ENCODE measurements at places on chromosomes 12 and 14.

DNA sequence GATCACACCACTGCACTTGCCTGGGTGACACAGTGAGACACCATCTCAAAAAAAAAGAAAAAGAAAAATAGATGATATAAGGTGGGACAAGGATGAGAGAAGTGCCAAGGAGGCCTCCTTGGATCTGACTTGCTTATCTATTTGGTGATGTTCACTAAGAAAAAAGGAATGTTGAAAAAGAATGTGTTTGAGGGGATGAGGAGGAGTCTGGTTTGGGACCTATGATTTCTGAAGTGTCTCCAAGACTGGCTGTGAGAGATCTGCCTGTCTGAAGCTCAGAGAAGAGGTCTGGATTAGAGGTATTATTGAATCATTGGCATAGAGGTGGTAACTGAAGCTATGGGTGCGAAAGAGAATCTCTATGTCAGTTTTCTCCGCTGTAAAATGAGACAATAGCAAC lies 42.8 kb downstream of the BCAT1 start:
- no peak for DNase-seq

DNA sequence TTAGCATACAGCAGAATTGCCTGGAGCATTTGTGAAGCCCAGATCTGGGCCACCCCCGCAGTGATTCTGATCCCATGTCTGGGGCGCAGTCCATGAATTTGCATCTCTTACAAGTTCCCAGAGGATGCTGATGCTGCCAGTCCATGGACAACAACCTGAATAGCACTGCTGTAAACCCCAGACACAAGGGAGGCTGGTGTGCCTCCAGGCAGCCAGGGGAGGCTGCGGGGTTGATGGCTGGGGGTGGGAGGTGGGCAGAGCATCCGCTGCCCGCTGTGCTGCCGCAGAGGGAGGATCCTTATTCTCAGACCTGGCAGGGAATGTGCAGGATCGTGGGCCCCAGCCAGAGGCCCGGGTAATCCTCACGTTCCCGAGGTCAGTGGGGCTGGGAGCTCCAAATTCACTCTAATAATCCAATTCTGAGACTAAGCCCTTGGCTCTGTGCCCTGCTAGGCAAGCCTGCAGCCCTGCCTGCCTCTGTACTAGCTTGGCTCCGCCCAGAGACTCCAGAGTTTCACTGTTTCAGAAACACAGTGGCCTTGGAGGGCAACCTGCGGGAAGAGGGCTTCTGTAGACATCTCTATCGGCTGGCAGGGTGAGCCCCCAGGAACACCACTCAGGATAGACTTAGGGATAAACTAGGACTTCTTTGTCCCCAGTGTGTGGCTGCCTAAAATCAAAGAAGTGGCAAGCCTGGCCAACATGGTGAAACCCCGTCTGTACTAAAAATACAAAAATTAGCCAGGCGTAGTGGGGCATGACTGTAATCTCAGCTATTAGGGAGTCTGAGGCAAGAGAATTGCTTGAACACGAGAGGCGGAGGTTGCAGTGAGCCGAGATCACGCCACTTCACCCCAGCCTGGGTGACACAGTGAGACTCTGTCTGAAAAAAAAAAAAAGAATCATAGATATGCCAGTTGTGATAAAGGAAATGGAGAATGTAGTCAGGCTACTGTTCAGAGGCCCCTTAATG lies 17.8 kb upstream of the MLEC start:
- no peak for DNase-seq

GRCh38 chr12:114799574-114800487 lies 115.9 kb upstream of the TBX3 start:
- no peak for DNase-seq

DNA sequence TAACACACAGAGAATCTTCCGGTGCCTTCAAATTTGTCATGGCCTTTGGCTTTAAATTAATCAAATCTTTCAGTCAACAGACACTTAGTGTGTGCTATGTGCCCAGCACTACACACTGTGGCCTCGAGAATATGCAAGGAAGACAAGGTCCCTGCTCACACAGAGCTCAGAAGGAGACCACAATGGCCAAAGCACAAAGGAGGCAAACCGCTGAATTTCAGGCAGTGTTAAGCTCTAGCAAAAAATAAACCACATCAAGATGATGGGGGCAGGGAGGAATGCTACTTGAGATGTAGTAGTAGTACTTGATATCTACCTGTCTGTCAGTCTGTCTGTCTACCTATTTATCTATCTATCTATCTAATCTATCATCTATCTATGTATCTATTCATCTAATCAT lies 227.9 kb downstream of the TMEM132D start:
- DNase-seq: no peak

DNA sequence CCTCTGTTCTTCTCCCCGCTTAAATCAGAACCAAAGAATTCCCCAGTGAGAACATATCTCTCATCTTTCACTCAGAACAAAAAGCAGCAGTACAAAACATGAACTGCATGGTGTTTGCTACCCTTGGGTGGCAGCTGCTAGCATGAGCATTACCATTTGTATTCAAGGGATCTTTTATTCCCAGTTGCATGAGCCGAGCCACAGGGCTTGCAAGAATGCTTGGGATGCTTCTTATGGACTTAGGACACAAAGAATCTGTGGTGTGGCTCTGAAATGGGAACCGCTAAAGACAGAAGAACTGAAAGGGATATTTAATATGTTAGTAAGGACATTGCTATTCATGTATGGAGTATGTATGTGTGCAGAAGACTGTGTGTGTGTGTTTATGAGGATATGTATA lies 190.6 kb downstream of the TMX1 start:
- DNase-seq: no peak

DNA sequence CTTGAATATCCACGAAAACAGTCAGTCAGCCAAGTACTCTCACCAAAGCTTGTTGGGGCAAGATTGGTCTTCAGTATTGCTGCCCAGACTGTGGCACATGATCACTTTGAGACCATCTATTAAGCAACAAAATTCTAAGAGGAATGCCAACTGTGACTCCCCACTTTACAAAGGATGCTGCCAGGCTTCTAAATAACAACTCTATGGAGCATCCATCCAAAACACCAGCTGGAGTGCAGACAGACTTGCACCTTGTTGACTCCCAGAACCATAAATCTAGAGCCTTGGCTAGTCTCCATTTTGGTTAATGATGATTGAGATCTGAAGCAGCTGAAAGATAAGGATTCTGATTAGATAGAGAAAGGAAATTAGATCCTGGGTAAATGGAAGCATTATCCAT lies 132.8 kb downstream of the DIO2 start:
- no peak for DNase-seq

GRCh38 chr12:7303230-7303629 lies 642 bp upstream of the ACSM4 start:
- DNase-seq: no peak

- DNase-seq: no peak
Observed at GRCh38 chr14:93912782-93913181, 14.4 kb upstream of the FAM181A start.

DNA sequence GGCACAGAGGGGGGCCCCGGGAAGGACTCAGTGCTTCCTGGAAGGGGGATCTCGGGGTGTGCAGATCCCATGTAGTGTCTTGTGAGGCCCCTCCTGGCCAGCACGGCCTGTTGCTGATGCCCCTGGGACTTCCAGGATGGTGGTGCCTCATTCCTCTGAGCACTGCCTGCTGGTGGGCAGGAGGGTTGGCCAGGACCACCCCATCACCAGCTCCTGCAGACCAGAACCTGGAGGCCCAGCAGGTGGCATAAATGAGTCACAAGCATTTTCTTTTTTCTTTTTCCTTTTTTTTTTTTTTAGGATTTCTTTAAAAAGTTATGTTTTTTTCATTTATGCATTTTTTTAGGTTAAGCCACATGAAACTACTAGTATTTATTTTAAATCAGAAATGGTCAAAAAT lies 8.0 kb downstream of the MMP17 start:
- no peak for DNase-seq

- DNase-seq: no peak
Observed at GRCh38 chr12:5900076-5900475, 45.0 kb downstream of the ANO2 start.

- DNase-seq: no peak
Observed at GRCh38 chr12:13422291-13422690, 225.8 kb downstream of the EMP1 start.

GRCh38 chr12:85794531-85794930 lies 41.7 kb downstream of the RASSF9 start:
- no peak for DNase-seq

GRCh38 chr12:124774462-124775167 lies 89.0 kb downstream of the SCARB1 start:
- DNase-seq: no peak

- DNase-seq: peak; percentile 35
Observed at GRCh38 chr14:91415794-91416743, 1.6 kb downstream of the CCDC88C start.

- no peak for DNase-seq
Observed at GRCh38 chr12:11986165-11986564, 84.6 kb upstream of the BCL2L14 start.

DNA sequence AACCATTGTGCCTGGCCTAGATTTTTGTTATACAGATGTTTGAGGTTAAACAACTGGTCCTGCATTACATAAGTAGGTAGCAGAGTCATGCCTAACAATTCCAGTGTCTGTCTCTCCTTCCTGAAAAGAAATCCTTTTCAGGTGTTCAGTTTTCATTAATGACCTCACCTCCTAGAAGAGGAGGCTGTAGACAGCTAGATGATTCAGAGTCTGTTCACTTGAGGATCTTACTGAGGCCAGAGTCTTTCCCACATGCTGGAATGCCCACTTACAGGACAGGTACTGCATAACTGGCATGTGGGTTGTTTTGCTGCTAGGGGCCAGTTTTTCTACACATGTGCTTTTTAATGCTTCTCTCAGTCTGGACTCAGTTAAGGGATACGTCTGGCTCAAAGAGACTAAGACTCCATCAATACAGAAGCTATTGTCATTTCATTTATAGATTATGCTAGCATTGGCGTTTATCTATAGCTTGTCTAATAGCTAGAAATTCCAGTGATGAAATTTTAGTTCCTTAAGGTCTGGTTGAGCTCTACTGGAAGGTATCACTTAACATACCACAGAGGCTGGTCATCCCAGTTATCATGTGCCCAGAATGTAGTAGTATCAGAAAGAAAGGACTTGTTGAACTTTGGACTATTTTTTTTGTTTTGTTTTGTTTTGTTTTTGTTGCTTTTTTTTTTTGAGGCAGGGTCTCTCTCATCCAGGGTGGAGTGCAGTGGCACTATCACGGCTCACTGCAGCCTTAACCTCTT lies 206.4 kb downstream of the ERC1 start:
- DNase-seq: no peak

DNA sequence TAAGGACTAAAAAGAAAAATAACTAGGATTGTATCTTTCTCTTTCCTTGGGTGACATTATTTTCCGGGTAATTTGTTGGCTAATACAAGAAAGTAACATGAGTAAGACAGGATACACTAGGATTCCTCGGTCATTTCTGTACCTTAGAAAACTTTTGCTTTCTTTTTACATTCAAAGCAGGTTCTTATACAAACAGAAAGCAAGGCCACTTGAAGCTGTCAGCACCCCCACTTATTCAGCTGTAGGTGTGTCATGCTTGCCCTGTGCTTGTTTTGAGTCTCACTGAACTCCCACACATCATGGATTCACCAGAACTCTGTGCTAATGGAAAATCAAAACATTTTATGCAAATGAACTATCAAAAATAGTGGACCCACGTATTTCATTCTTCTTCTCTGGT lies 266.8 kb upstream of the CLEC14A start:
- DNase-seq: no peak

- DNase-seq: no peak
Observed at GRCh38 chr12:8697120-8697475, 693 bp upstream of the RIMKLB start.

DNA sequence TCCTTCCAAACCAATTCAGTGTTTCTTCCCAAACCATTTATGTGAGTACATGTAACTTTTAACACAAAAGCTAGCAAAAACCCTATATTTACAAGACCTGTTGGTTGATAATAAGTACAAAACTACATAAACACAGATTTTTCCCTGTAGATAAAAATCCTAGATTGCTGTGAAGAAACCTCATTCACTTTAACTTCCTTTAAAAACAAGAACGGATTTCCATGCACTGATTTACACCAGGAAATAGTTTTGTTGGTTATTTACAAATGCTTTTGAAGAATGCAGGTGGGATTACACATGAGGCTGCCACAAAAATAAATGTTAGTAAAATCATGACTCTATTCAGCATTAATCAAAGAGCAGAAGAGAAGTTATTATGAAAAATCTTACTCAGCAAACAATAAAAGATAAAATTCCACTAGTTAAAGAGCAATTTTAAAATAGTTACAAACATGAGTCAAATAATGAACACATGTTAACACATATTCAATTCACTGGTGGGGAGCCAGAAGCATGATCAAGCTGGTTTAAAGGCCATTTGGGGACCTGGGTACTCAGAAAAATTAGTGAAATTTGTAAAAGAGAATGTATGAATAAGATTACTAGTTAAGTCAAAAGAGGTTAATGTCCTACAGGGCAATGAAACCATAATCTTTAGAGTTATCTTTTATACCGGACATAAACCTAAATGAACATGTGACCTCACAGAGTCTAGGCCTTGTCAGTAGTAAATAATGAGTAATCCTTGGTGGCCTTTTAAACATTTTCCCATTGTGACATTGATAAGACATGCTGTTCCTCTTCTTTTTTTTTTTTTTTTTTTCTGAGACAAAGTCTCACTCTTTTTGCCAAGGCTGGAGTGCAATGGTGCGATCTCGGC lies 79.9 kb downstream of the PHLDA1 start:
- no peak for DNase-seq

DNA sequence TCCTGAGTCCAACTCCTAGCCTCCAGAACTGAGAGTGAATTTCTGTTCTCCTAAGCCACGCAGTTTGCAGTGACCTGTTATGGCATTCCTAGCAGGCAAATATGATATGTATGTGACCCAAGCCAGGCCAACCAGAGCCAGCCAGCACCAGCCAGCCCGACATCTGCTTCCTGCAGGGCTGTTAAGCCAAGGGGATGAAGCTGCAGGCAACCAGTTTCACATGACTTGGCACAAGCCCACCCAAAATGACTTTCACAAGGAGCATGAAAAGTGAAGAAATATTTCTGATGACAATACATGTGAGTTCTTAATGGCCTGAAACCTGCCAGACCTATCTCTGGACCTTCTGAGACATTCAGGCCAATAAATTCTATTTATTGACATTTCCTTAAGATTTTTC lies 68.1 kb downstream of the ITPK1 start:
- DNase-seq: no peak

DNA sequence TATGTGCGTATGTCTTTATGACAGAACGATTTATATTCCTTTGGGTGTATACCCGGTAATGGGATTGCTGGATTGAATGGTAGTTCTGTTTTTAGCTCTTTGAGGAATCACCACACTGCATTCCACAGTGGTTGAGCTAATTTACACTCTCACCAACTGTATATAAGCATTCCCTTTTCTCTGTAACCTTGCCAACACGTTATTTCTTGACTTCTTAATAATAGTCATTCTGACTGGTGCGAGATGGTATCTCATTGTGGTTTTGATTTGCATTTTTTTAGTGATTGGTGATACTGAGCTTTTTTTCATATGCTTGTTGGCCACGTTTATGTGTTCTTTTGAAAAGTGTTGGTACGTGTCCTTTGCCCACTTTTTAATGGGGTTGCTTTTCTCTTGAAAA lies 49.7 kb downstream of the FRS2 start:
- no peak for DNase-seq

- no peak for DNase-seq
Observed at GRCh38 chr12:124397399-124397679, 102.4 kb downstream of the RFLNA start.

- peak; percentile 56 for DNase-seq
Observed at GRCh38 chr12:103929046-103929783, 995 bp upstream of the HSP90B1 start.

GRCh38 chr14:24334431-24335291 lies at the start of gene ADCY4:
ADCY4 (minus strand) TSS chr14:24335071; CDS start chr14:24334652, 419 bp downstream.
- no peak for DNase-seq

Measured in stimulated activated CD4-positive, alpha-beta T cell treated with anti-CD3 and anti-CD28 coated beads, TNF-alpha, amount 100 ng/mL, for 4 hours (primary cell).